Gastroesophageal sphincter (tissue), 4 donors: ENCODE measurements at places on chromosomes 7 and 10. TPM values are rescaled to one million over a fixed set of nuclear protein-coding genes. Genes with fewer than 3 reads are reported as not detected.

- H3K4me3 ChIP-seq: no peak overlapping the region
- no peak for ATAC-seq
- peaks cover 19% of the 10 kb centered on the region for H3K36me3 ChIP-seq
- no peaks in the 10 kb centered on the region for H3K27me3 ChIP-seq
- peaks cover 3% of the 10 kb centered on the region for H3K4me1 ChIP-seq
Observed at GRCh38 chr7:5406957-5407945, 16.4 kb downstream of the TNRC18 start.

DNA sequence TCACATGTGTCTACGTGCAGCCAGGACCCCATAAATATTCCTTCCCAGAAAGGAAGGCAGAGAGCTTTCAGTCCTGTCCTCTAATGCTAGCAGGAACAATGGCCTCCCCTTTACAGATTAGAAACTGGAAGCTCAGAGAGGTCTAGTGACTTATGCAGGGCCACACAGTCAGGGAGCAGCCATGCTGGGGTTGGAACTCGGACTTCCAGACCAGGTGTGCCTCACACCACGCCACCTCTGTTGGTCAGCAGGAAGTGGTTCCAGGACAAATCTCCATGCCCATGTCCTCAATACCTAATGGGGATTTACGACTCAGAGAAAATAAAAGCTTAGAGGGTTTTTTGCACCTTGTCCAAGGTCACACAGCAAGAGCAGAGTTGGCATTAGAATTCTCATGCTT is 378.9 kb downstream of the RPS24 start:
- no peaks in the 10 kb centered on the region for H3K36me3 ChIP-seq
- ATAC-seq: no peak
- peaks cover 7% of the 10 kb centered on the region for H3K4me1 ChIP-seq

GRK5 gene
- total RNA-seq: 71.6 TPM

- H3K27me3 ChIP-seq: no peaks in the 10 kb centered on the region
- no peak overlapping the region for H3K4me3 ChIP-seq
- peak; percentile 26 for ATAC-seq
- H3K4me1 ChIP-seq: peaks cover 28% of the 10 kb centered on the region
- H3K36me3 ChIP-seq: peaks cover 8% of the 10 kb centered on the region
- H3K27ac ChIP-seq: peak overlapping the region; percentile 77
Observed at GRCh38 chr10:7561985-7562384, 104.8 kb downstream of the ITIH5 start.

DNA sequence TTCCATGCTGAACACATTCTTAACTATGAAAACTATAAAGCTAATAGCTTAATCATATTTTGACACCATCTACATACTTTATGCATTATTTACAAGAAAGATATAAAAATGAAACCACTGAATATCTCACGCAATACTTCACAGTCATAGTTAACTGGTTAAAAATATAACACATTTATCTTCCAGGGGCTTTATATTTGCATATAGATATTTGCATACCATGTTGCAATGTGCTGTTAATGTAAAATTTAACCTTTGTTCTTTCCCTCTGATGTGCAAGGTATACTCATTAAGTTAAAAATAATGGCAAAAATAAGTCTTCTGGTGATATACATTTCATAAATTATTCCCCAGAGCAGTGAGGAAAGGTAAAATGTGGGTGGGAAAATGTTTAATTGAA is 76.9 kb upstream of the MGMT start:
- H3K27ac ChIP-seq: no peak overlapping the region
- no peak for ATAC-seq
- H3K36me3 ChIP-seq: no peaks in the 10 kb centered on the region
- no peak overlapping the region for H3K4me3 ChIP-seq
- H3K27me3 ChIP-seq: peaks cover 48% of the 10 kb centered on the region
- H3K4me1 ChIP-seq: no peaks in the 10 kb centered on the region

DNA sequence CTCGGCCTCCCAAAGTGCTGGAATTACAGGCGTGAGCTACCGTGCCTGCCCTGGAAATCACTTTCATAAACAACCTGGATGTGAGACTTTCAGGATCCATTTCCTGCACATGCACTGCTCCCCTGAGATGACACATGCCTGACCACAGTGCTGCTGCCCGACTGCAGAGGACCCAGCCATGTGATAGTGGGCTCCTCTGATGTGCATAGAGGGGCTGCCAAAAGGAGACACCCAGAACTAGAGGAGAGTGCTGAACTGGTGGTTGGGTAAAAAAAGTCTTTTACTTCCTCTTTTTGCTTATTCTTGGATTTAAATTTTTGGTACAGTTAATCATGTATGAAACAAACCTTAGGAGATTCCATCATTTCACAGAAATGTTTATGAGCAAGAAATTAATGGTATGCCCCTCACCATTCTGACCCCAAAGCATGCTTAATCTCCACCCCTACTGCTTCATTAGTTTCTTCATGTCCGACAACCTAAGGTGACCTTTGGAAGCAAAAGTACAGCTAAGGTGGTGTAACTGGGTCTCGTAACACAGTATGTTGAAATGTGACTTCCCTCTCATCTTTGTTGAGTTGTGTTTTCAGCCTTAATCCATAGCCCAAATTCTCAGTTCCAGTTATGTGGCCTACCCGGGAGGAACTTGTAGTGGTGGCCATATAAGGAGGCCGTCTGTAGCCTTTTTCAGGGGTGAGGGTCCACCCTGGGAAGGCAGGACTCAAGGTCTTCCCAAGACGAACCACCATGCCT is 111.1 kb downstream of the RNF216 start:
- H3K27me3 ChIP-seq: no peaks in the 10 kb centered on the region
- H3K36me3 ChIP-seq: peaks cover 11% of the 10 kb centered on the region
- no peak overlapping the region for H3K4me3 ChIP-seq
- ATAC-seq: peak; percentile 62
- peak overlapping the region; percentile 71 for H3K27ac ChIP-seq

- H3K27me3 ChIP-seq: no peaks in the 10 kb centered on the region
- no peak for ATAC-seq
- H3K36me3 ChIP-seq: no peaks in the 10 kb centered on the region
Observed at GRCh38 chr10:110959379-110960332, 40.3 kb downstream of the SHOC2 start.

DNA sequence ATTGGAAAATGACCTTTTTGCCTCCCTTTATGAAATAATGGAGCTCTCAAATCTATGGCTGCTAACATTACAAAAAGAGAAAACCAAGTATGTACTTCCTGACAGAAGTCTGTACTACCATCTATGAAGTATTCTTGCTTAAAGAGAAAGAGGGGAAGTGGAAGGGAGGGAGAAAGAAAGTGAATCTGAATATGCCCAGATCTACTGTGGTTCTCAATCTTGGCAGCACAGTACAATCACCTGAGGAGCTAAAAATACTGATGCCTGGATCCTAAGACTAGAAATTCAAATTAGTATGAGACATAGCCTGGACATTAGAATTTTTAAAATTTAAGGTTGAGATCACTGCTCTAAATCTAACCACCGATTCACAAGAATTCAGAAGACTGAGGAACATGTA is 85.2 kb downstream of the IGF2BP3 start:
- H3K4me1 ChIP-seq: no peaks in the 10 kb centered on the region
- no peak for ATAC-seq
- H3K27ac ChIP-seq: no peak overlapping the region
- no peak overlapping the region for H3K4me3 ChIP-seq
- H3K27me3 ChIP-seq: peaks cover 7% of the 10 kb centered on the region

GRCh38 chr10:97916586-97916985 is 66.9 kb downstream of the GOLGA7B start:
- H3K27me3 ChIP-seq: peaks cover 32% of the 10 kb centered on the region
- peaks cover 35% of the 10 kb centered on the region for H3K4me1 ChIP-seq
- peak; percentile 30 for ATAC-seq
- H3K36me3 ChIP-seq: no peaks in the 10 kb centered on the region
- no peak overlapping the region for H3K4me3 ChIP-seq

- no peak overlapping the region for H3K27ac ChIP-seq
- H3K4me3 ChIP-seq: no peak overlapping the region
- H3K4me1 ChIP-seq: no peaks in the 10 kb centered on the region
- peaks cover 4% of the 10 kb centered on the region for H3K27me3 ChIP-seq
Observed at GRCh38 chr7:132307465-132307864, 268.8 kb downstream of the PLXNA4 start.

ITGB8 gene
- 16.2 TPM for total RNA-seq

ZNF804B gene
- not detected for total RNA-seq

GRCh38 chr7:121302214-121302745 is 26.5 kb upstream of the WNT16 start:
- no peak overlapping the region for H3K27ac ChIP-seq
- H3K27me3 ChIP-seq: no peaks in the 10 kb centered on the region
- H3K4me3 ChIP-seq: no peak overlapping the region
- H3K4me1 ChIP-seq: no peaks in the 10 kb centered on the region

- H3K4me1 ChIP-seq: no peaks in the 10 kb centered on the region
- no peaks in the 10 kb centered on the region for H3K36me3 ChIP-seq
Observed at GRCh38 chr7:46713868-46714596, 793.0 kb upstream of the IGFBP3 start.

DNA sequence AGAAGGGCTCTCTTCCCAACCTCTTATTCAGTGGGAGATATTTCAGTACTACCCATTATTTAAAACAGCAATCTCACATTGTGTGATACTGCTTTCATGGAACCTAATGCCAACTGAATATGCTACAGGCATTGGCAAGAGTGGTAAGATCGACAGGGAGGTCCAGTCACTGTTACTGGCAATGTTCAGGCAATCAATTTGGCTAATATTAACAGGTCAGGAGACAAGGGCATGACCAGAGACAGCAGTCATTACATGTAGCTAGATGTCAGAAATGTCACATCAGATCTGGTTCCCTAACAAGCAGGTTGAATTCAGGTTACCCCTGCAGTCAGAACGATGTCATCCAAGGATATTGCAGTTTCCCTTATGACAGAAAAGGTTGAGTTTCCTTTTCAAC is 129.4 kb downstream of the ARHGAP12 start:
- H3K4me1 ChIP-seq: no peaks in the 10 kb centered on the region
- no peak overlapping the region for H3K27ac ChIP-seq
- no peak overlapping the region for H3K4me3 ChIP-seq
- H3K36me3 ChIP-seq: no peaks in the 10 kb centered on the region
- no peaks in the 10 kb centered on the region for H3K27me3 ChIP-seq
- ATAC-seq: no peak

FAM180A gene
- total RNA-seq: 2.8 TPM

LIPJ gene
- 0.13 TPM for total RNA-seq

GRCh38 chr10:131689016-131689415 is 211.8 kb upstream of the PPP2R2D start:
- H3K4me1 ChIP-seq: no peaks in the 10 kb centered on the region
- peaks cover 57% of the 10 kb centered on the region for H3K27me3 ChIP-seq
- H3K27ac ChIP-seq: no peak overlapping the region
- H3K4me3 ChIP-seq: no peak overlapping the region

- no peak overlapping the region for H3K27ac ChIP-seq
- H3K36me3 ChIP-seq: no peaks in the 10 kb centered on the region
- no peak overlapping the region for H3K4me3 ChIP-seq
- H3K4me1 ChIP-seq: no peaks in the 10 kb centered on the region
Observed at GRCh38 chr10:2054728-2055127, 317.4 kb upstream of the ADARB2 start.

TAS2R41 gene
- total RNA-seq: not detected

- no peaks in the 10 kb centered on the region for H3K27me3 ChIP-seq
- H3K4me1 ChIP-seq: no peaks in the 10 kb centered on the region
- no peak overlapping the region for H3K27ac ChIP-seq
- ATAC-seq: no peak
Observed at GRCh38 chr7:84216472-84216871, 21.9 kb upstream of the SEMA3A start.

GRCh38 chr7:160958-161725 is 31.2 kb upstream of the FAM20C start:
- no peaks in the 10 kb centered on the region for H3K27me3 ChIP-seq
- peaks cover 7% of the 10 kb centered on the region for H3K4me1 ChIP-seq
- no peak overlapping the region for H3K27ac ChIP-seq
- H3K4me3 ChIP-seq: no peak overlapping the region
- no peaks in the 10 kb centered on the region for H3K36me3 ChIP-seq

- no peak overlapping the region for H3K4me3 ChIP-seq
- no peak overlapping the region for H3K27ac ChIP-seq
- H3K36me3 ChIP-seq: no peaks in the 10 kb centered on the region
- H3K4me1 ChIP-seq: no peaks in the 10 kb centered on the region
Observed at GRCh38 chr10:85621562-85621961, 745.0 kb downstream of the GRID1 start.

GRCh38 chr10:84789026-84789425 is 460.6 kb downstream of the CCSER2 start:
- H3K36me3 ChIP-seq: no peaks in the 10 kb centered on the region
- no peak overlapping the region for H3K27ac ChIP-seq
- no peak for ATAC-seq

ADIRF gene
- total RNA-seq: 205 TPM
